Esophagus squamous epithelium (tissue), 5 donors: ENCODE measurements at places on chromosomes 3 and 15.

DNA sequence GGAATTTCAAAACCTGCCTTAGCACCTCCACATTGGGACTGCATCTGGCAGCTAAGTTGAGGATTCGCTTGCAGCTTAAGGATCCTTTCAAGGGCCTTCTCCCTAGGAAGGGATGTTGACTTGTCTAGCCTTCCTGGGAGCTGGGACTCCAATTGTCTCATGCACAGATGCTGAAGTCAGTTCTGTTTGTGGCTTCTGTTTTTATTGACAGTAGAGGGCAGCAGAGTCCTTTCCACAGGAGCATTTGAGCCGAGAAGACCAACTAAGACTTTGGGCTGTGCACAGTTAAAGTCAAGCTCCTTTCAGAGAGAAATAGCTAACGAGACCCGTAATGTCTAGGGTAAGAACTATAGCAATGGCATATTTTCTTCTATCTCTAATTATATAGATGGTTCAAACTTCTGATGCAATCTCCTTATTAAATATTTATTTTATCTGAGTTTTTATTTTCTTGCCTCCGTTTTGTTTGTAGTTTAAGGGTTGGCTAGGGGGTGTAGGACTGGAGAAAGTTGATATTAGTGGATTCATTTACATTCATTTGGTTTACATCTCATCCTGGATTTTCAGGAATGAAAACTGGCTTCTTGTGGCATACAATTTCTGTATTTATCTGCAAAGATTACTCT is 59.7 kb upstream of the KBTBD8 start:
- H3K27ac ChIP-seq, result no peak overlapping the region
- no peak overlapping the region for H3K4me3 ChIP-seq
- DNase-seq, result no peak
- H3K4me1 ChIP-seq, result no peaks in the 10 kb centered on the region
- no peaks in the 10 kb centered on the region for H3K36me3 ChIP-seq
- peaks cover 11% of the 10 kb centered on the region for H3K27me3 ChIP-seq

DNA sequence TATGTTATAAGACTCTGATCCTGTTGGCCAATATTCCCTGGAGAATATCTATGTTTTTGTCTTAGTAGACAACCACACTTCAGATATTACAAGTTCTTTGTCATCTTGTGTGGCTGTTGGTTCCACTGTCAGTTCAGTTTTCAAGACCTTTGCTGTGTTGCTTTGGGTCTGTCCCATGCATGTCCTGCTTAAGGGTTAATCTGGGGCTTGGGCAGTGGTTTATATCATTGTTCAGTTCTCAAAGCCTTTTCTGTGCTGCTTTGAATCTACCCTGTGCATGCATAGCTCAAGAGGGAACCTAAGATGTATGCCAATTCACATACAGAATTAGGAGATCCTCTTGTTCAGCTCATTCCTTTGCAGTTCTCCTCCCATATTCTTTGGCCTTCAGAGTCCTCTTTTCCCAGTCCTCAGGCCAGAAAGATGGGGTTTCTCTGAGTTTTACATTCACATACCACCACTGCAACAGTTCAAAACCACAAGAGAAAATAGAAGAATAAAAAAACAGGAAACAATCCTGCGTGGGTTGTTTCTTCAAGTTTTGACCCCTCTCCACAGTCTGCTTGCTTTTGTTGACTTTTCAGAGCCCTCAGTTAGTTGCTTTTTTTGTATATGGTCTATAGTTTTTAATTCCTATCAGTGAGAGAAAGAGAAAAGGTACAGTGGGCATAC is 21.6 kb downstream of the BUB1B start:
- no peaks in the 10 kb centered on the region for H3K27me3 ChIP-seq
- H3K27ac ChIP-seq, result no peak overlapping the region
- no peak overlapping the region for H3K4me3 ChIP-seq
- no peaks in the 10 kb centered on the region for H3K36me3 ChIP-seq
- DNase-seq, result no peak
- H3K4me1 ChIP-seq, result no peaks in the 10 kb centered on the region

GRCh38 chr3:32457971-32458471 is 44.6 kb downstream of the CMTM6 start:
- DNase-seq, result no peak
- H3K4me3 ChIP-seq, result no peak overlapping the region
- H3K4me1 ChIP-seq, result peaks cover 46% of the 10 kb centered on the region
- H3K27me3 ChIP-seq, result no peaks in the 10 kb centered on the region
- H3K27ac ChIP-seq, result peak overlapping the region; percentile 35

DNA sequence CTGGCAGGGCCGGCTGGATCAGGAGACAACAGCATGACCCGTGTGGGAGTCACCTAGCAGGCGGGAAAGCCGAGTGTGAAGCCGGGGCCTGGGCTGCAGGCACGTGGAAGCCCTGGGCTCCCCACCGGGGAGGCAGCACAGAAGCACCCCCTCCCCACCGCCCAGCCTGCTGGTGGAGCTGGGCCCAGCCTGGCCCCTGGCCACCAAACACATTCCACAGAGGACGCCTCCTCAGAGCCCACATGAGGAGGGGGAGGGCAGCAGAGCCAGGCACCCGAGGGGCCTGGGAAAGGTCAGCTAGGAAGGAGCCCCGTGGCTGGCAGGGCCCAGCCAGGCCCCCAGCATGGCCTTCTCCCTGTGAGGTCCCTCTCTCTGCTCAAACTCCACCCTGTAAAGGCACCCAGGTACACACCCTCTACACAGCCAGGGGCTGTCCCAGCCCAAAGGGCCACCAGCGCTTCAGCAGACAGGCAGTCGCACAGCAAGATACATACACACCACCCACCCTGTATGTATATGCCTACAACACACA is 4.5 kb downstream of the PLXNB1 start:
- H3K4me3 ChIP-seq, result peak overlapping the region; percentile 83
- peak overlapping the region; percentile 96 for H3K27ac ChIP-seq
- peaks cover 89% of the 10 kb centered on the region for H3K4me1 ChIP-seq
- peaks cover 16% of the 10 kb centered on the region for H3K36me3 ChIP-seq

- H3K4me1 ChIP-seq, result no peaks in the 10 kb centered on the region
- no peaks in the 10 kb centered on the region for H3K36me3 ChIP-seq
- no peak overlapping the region for H3K27ac ChIP-seq
- no peaks in the 10 kb centered on the region for H3K27me3 ChIP-seq
Measured at GRCh38 chr3:67064105-67064504, 66.0 kb downstream of the KBTBD8 start.

- no peaks in the 10 kb centered on the region for H3K4me1 ChIP-seq
- DNase-seq, result no peak
- no peaks in the 10 kb centered on the region for H3K36me3 ChIP-seq
- H3K27ac ChIP-seq, result no peak overlapping the region
- H3K27me3 ChIP-seq, result no peaks in the 10 kb centered on the region
Measured at GRCh38 chr15:48940508-48940907, 23.2 kb downstream of the SHC4 start.

- peaks cover 9% of the 10 kb centered on the region for H3K4me1 ChIP-seq
- peaks cover 30% of the 10 kb centered on the region for H3K27me3 ChIP-seq
- no peaks in the 10 kb centered on the region for H3K36me3 ChIP-seq
- peak overlapping the region; percentile 90 for H3K4me3 ChIP-seq
- peak overlapping the region; percentile 98 for H3K27ac ChIP-seq
- no peak for DNase-seq
Measured at GRCh38 chr3:197554196-197554561, 1.6 kb downstream of the BDH1 start.

DNA sequence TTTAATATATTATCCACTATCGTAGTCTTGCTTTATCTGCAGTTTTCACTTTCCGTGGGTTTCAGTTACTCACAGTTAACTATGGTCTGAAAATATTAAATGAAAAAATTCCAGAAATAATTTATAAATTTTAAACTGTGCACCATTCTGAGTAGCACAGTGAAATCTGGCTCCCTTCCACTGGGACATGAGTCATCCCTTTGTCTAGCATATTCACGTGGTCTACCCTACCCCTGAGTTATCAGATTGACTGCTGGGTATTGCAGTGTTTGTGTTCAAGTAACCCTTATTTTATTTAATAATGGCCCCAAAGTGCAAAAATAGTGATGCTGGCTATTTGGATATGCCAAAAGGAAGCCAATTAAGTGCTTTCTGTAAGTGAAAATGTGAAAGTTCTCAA is 539.5 kb upstream of the AGTR1 start:
- H3K4me3 ChIP-seq, result no peak overlapping the region
- H3K4me1 ChIP-seq, result no peaks in the 10 kb centered on the region
- no peaks in the 10 kb centered on the region for H3K36me3 ChIP-seq
- H3K27me3 ChIP-seq, result no peaks in the 10 kb centered on the region
- no peak for DNase-seq
- H3K27ac ChIP-seq, result no peak overlapping the region

DNA sequence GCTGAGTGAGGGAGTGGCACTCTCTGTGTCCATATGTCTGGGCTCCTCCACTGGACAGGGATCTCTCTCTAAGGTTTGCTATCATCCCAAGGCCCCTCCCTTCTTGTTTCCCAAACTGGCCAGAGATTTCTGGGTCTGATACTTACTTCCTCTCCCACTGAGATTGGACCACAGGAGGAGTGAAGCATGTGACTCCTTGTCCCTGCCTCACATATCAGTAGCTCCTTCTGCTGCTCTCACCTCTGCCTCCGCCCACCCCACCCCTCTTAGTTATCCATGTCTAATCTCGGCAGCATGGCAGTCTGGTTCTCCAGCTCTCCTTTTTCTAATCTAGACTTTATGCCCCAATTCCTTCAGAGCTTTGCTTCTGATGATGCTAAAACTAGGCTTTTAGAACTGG is 223.1 kb downstream of the RPLP1 start:
- no peaks in the 10 kb centered on the region for H3K36me3 ChIP-seq
- H3K4me3 ChIP-seq, result no peak overlapping the region
- H3K27ac ChIP-seq, result no peak overlapping the region

DNA sequence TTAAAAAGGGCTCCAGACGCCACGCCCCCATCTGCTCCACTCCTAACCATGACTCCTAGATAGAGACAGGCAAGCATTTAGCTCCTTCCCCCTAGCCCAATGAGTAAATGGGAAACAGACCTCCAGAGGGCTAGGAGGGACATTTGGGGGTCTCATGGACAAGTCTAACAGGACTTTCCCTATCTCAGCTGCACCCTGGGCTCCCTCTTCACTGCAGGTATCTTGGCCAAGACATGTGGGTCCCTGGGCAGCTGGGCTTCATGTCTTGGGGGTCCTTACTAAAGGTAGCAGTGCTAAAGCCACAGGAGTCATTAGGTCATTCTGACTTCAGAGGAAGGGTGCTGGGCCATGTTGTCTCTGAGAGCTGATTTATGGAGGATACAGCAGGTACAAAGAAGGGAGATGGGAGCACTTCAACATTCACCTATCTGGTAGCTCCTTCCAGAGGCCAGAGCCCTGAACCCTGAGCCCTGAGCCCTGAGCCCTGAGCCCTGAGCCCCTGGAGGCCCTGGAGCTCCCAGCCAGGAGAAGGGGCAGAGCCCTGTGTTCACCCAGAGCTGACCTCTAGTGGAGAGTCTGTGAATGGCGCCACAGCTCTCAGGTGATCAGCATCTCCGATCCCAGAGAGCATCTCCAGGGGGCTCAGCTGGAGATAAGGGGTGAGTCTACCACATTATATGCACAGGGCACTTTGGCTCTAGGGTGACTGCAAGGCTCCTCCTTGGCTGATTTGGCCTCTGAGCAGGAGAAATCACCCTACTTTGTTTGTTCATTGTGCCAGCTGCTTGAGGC is 40.1 kb upstream of the EPHB1 start:
- H3K4me3 ChIP-seq, result no peak overlapping the region
- H3K4me1 ChIP-seq, result no peaks in the 10 kb centered on the region
- H3K27me3 ChIP-seq, result no peaks in the 10 kb centered on the region
- no peak overlapping the region for H3K27ac ChIP-seq
- no peaks in the 10 kb centered on the region for H3K36me3 ChIP-seq
- DNase-seq, result no peak

- H3K36me3 ChIP-seq, result no peaks in the 10 kb centered on the region
- no peaks in the 10 kb centered on the region for H3K27me3 ChIP-seq
- no peak for DNase-seq
- H3K27ac ChIP-seq, result no peak overlapping the region
- no peak overlapping the region for H3K4me3 ChIP-seq
- H3K4me1 ChIP-seq, result peaks cover 6% of the 10 kb centered on the region
Measured at GRCh38 chr15:98794748-98795147, 146.4 kb downstream of the IGF1R start.

DNA sequence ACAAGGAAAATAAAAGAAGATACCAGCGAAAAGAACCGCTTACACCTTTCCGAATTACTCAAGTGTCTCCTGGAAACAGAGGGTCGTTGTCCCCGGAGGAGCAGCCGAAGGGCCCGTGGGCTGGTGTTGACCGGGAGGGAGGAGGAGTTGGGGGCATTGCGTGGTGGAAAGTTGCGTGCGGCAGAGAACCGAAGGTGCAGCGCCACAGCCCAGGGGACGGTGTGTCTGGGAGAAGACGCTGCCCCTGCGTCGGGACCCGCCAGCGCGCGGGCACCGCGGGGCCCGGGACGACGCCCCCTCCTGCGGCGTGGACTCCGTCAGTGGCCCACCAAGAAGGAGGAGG is 325 bp downstream of the ALCAM start:
- DNase-seq, result no peak
- peak overlapping the region; percentile 73 for H3K27ac ChIP-seq
- no peaks in the 10 kb centered on the region for H3K36me3 ChIP-seq
- H3K4me1 ChIP-seq, result peaks cover 4% of the 10 kb centered on the region
- H3K4me3 ChIP-seq, result peak overlapping the region; percentile 71

DNA sequence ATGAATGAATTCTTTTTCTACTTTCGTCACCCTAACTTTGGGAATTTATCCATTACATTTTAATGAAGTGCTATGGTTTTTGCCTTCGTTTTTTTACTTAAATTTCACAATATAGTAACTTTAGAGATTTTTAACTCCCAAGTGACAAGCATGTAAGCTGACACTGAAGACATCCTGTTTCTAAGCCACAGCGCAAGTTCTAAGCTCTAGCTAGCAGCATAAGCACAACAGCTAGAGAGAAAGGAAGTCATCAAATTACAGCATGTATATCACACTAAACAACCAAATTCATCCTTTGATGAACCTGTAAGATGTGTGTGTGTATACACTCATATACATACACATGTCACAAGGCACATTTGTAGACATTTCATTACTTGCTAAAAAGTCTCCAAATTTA is 119.3 kb downstream of the P3H2 start:
- peaks cover 4% of the 10 kb centered on the region for H3K4me1 ChIP-seq
- no peaks in the 10 kb centered on the region for H3K27me3 ChIP-seq
- no peaks in the 10 kb centered on the region for H3K36me3 ChIP-seq
- no peak overlapping the region for H3K27ac ChIP-seq
- H3K4me3 ChIP-seq, result no peak overlapping the region

- no peak for DNase-seq
- peaks cover 11% of the 10 kb centered on the region for H3K4me1 ChIP-seq
- no peak overlapping the region for H3K4me3 ChIP-seq
- H3K27me3 ChIP-seq, result no peaks in the 10 kb centered on the region
- no peak overlapping the region for H3K27ac ChIP-seq
- H3K36me3 ChIP-seq, result no peaks in the 10 kb centered on the region
Measured at GRCh38 chr3:11517601-11518000, 126.1 kb downstream of the VGLL4 start.
